ENCODE measurements at places on chromosomes 3 and 15.

- no peak for DNase-seq
Measured at GRCh38 chr3:31654998-31655397, 122.3 kb downstream of the STT3B start.

- DNase-seq: no peak
Measured at GRCh38 chr3:139519998-139520737, 19.4 kb downstream of the RBP1 start.

- DNase-seq: peak; percentile 1
Measured at GRCh38 chr3:30531017-30531570, 75.3 kb upstream of the TGFBR2 start.

DNA sequence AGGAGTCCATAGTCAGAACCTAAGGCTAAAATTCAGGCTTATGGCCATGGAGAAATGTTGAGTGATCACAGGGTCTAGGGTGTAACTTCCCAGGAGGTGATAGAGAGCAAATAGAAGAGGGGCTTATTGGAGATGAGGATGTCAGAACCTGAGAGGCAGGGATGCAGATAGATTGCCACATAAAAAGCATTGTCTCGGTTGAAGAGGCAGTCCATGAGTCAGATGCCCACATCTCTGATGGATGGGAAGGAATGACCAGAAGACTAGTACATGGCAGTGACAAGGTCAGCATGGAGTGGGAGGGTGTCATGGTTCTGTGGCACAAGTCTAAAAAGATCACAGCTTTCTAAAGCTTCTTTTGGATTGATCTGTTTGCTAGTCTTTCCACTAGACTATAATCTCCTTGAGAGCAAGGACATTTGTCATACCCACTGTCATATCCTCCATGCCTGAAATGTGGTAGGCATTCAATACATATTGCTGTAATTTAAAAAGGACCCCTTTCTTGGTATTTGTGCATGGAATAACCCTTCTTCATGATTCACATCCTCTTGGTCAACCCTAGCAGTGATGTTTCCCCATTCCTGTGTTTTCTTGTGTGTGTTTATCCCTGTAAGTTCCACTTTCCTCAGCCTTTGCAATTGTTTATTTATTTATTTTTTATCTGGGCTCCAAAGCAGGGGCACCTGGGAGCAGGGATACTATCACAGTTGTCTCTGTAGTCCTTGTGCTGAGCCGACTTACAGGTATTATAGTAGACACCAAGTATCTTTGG is 613.4 kb upstream of the CFAP20DC start:
- DNase-seq: no peak

DNA sequence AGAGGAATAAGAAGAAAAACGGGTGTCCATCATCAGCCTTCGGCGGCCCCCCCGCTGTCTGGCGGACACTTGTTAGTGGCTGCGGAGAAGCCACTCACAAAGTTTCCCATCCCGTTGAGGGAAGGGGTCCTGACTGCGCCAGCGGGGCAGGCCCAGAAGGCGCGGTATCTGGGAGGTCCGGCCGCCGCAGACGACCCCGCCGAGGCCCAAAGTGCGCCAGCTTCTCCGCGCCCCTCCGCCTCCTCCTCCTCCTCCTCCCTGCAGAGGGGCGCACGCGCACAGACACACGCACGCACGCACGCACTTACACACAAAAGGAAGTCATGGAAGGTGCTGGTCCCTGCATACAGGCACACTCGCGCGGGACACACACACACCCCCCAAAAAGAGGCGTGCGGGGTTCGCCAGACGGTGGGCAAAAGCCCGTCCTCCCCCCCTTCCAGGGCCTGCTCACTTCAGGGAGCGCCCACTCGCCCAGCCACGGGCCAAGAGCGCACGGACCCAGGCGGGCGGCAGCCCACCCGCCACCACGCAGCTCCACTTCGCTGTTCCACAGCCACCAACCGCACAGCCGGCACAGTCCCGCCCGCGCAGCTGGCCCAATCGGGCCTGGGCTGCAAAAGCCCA is 18.0 kb downstream of the ZNF148 start:
- DNase-seq: no peak

DNA sequence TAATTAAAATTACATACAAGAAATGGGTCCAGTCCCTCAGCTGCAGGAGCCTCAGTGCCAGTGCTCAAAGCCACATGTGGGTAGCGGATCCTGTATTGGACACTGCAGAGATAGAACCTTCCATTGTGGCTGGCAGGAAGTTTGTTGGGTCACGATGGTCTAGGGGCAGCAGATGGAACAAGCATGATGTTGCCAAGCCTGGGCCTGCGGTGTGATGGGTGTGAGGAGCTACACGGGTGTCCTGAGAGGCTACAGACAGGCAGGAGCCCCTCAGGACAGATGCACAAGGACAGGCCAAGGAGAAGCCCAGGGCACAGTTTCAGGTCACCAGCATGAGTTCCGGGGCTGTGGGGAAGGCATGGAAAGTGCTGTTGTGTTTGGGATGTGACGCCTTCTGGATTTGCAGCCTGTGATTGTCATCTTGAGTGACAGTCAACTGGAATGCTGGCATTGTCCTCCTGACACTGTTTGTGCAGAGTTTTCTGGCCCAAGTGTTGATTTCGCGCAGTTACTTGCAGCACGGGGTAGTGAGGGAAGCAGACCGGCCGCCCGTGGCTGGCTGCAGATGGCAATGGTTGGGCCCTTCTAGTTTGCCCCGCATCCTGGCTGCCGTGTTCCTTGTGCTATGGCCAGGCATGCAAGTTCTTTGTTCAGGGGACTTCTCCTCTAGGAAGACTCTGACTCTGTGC is 177.1 kb downstream of the NSMCE3 start:
- DNase-seq: no peak

DNA sequence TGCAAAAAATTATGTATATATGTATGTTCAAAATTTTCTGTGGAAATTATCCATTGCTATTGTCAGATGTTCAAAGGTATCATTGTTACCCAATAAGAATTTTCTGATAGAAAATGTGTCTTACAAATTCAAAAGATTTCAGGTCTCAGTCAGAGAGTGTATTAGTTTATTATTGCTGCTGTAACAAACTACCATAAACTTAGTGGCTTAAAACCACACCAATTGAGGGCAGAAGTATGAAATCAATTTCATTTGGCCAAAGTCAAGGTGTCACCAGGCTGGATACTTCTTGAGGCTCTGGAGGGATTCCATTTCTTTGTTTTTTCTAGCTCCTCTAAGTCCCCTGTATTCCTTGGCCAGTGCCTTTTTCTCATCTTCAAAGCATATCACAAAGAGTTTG is 914.4 kb upstream of the ROBO1 start:
- no peak for DNase-seq

- DNase-seq: no peak
Measured at GRCh38 chr3:17680530-17680929, 61.9 kb downstream of the TBC1D5 start.

- no peak for DNase-seq
Measured at GRCh38 chr15:90686435-90687218, 30.5 kb upstream of the BLM start.

GRCh38 chr3:69659180-69659910 is 79.9 kb upstream of the MITF start:
- DNase-seq: no peak

DNA sequence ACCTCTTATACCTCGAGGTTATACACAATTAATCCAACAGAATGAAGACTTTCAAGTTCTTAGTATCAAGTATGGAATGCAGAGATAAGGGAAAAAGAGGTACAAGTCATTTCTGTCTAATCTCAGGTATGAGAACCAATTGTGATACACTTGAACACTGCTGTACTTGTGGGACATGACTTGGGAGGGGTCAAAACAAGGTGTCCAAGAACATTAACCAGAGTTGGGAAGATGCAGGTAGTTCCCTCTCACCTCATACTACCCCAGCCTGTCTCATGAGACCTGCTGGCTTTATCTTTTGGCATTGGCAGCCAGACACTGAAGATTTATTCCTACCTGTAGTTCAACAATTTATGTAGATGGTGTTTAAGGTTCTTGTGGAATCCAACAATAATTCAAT is 209.7 kb downstream of the NR1D2 start:
- no peak for DNase-seq

DNA sequence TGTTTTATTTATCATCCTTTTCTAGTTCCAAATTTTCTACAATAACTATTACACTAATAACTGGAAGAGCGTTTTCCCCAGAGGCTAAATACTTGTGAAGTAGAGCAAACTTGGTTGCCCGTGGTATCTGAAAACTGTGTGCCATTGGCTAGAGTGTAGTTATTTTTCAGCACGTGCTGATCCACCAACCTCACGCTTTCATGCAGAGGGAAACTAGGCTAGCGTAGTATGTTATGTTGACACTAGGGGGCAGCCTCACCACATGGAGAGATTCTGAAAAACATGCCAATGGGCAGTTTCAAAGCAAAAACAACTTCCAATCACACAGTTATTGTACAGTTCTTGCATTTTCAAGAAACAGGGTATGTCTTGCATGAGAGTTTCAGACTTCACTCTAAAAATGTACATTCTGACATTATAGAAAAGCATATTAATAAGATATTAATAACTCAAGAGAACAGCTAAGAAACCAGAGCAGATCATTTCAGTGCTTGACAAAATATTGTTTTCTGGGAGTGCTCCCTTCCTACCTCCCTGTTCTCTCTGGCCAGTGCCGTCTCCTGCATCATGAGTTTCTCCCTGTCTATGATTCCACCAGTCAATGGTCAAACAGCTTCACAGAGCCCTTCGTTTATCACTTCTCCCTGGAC is 39.7 kb downstream of the SPATA12 start:
- peak; percentile 75 for DNase-seq

GRCh38 chr3:64873400-64873799 is 185.6 kb upstream of the ADAMTS9 start:
- DNase-seq: no peak

- no peak for DNase-seq
Measured at GRCh38 chr3:50444782-50445181, 58.7 kb downstream of the CACNA2D2 start.

- DNase-seq: no peak
Measured at GRCh38 chr15:78552597-78552996, 12.4 kb downstream of the PSMA4 start.

GRCh38 chr3:72299823-72300222 is 514.9 kb upstream of the PROK2 start:
- no peak for DNase-seq
